ENCODE measurements at places on chromosomes 11 and 22. TPM values are rescaled to one million over a fixed set of nuclear protein-coding genes. Genes with fewer than 3 reads are reported as not detected.

Gene CARD18
- not detected for total RNA-seq

Gene PANX3
- not detected for total RNA-seq

Gene RTN4RL2
- total RNA-seq = not detected

Gene BAIAP2L2
- total RNA-seq = 1.1 TPM

Gene RIMBP3B
- total RNA-seq = 0.07 TPM

GRCh38 chr11:68735125-68735524 is 16.2 kb downstream of the TESMIN start:
- DNase-seq = no peak

DNA sequence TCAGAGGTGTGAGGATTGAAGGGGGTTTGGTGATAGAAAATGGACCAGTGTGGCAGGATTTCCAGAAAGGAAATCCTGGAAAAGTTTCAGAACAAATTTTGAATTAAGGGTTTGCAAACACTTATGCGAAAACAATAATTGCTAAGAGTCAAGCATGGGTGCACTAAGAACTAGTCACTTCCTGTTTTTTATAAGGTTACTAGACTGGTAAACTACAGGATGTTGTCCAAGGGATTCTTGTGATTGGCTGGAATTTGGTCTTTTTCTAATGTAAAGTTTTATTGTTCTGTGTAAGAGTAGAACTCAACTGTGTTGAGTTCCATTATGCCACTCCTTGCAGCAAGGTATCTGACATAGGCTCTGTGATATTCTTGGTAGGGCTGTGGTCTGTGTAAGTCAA is 54.1 kb downstream of the LIF start:
- DNase-seq = no peak

GRCh38 chr11:107928046-107928766 is at the start of gene RAB39A:
Gene RAB39A (plus strand): TSS chr11:107928448. CDS start chr11:107928569, 121 bp downstream.
- peak; percentile 83 for DNase-seq

DNA sequence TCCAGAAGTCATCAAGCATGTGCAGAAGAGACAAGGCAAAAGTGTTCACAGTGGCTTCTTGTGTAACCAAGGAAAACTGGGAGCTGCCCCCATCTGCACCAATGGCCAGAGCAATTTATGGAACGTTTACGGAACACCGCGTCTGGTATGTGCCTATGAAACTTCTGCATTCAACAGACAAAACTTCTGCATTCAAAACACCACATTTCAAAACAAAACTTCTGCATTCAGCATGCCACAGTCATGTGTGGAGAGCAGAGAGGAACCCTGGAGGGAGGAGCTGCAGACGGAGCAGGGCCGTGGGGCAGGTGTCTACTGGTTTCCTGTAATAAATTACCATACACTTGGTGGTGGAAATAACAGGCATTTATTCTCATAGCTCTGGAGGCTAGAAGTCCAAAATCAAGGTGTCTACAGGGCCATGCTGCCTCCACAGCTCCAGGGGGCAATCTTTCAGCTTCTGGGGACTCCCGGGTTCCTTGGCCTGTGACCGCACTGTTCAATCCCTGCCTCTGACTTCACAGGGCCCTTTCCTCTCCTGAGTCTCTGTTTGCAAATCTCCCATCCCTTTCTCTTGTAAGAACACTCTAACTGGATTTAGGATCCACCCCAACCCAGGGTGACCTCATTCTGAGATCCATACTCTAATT is 32.2 kb downstream of the RPL3 start:
- no peak for DNase-seq

GRCh38 chr11:232783-233565 is 3.2 kb downstream of the SIRT3 start:
- no peak for DNase-seq

DNA sequence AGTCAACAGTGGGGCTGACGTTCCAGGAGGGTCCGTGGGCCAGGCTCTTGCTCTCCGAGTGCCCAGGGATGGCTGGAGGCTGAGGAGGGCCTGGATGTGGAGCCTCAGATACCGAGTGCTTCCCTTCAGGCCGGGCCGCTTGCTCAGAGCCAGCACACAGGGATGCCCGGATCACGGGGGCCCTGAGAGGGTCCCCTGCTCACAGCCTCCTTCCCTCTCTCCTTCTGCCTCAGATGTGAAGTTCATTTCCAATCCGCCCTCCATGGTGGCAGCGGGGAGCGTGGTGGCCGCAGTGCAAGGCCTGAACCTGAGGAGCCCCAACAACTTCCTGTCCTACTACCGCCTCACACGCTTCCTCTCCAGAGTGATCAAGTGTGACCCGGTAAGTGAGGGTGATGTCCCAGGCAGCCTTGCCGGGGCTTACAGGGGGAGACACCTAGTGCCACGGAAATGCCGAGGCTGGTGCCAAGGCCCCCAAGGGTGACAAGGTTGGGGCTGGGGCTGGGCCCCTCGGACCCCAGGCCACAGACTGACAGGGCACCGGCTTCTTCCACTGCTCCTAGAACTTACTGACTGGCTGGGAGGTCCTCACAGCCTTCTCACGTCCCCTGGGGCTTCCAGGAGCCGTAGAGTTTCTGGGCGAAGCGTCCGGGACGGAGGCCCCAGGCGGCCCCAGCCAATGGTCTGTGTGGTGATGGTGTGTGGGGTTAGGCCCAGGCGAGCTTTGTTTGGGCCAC is 7.0 kb downstream of the CCND1 start:
- DNase-seq = no peak

DNA sequence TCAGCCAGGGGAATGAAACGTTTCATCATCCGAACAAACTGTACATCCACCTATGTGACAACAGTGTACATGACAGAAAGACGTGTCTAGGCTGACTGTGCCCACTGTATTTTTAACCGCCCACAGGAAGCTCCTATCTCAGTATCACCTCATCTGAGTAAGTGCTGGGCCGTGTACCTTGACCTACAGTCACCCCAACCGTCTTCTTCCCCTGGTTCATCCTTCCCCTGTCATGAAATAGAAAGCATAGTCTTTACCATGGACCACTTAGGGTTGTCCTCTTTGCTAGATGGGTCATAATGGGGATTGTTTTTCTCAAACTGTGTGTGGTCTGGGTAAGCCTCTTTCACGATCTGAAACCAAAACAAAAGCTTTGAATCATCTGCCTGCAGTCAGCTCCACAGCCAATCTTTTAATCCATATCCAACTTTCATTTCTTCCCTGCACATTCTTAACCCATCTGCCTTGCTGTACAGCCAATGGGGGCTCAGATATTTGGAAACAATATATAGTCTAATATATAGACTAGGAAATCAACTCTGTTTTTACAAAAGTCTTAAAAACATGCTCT is 4.2 kb downstream of the THYN1 start:
- no peak for DNase-seq

DNA sequence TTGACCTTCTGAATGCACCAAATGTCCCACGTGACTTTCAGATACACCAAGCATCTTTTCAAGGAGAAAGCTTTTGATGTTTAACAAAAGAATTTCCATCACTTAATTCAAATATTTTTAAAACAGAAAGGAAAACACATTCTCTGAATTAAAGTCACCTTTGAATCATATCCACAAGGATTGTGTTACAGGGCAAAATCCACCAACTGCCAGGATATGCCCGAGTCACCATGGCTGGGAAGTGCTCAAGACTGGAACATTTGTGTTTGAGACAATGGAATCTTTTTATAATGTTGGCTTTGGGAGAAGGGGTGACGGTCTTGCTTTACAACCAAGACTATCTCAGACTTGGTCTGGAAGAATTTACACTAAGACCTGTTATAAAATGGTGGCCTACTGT is 40.8 kb downstream of the BID start:
- DNase-seq = no peak

- no peak for DNase-seq
These were observed 69.9 kb downstream of the THAP12 start for GRCh38 chr11:76310832-76311595.

DNA sequence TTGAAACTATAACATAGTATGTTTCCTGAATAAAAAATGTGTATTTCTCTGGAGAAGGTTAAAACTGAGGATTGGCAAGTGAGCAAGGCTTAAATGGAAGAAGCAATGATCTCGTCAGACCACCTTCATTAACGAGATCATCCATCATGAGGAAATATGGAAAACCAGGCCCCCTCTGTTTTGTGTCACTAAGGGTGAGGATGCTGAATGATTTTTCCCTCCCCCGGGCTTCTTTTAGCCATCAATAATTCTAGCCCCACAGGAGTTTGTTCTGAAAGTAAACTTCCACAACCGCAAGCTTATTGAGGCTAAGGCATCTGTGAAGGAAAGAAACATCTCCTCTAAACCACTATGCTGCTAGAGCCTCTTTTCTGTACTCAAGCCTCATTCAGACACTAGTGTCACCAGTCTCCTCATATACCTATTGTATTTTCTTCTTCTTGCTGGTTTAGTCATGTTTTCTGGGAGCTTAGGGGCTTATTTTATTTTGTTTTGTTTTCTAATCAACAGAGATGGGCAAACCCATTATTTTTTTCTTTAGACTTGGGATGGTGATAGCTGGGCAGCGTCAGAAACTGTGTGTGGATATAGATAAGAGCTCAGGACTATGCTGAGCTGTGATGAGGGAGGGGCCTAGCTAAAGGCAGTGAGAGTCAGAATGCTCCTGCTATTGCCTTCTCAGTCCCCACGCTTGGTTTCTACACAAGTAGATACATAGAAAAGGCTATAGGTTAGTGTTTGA is 5.8 kb upstream of the HBE1 start:
- DNase-seq = no peak

GRCh38 chr11:123409456-123410217 is 20.4 kb upstream of the GRAMD1B start:
- no peak for DNase-seq

DNA sequence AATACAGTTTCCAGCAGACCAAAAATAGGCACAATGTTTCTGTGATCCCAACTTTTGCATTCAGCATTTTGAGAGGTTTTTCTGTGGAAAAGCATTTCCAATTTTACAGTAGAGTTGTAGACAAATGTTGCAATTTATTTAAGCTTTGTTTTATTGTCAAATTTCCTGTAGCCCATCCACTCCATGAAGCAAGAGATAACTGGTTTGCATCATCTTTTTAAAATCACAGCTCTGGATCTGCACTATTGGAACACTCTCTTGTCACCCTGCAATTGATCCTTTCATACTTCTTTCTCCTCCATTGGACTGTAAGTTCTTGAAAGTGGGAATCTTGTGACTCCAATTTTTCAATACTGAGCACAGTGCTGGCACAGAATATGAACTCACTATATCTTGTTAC is 86.0 kb downstream of the MAML2 start:
- no peak for DNase-seq

- DNase-seq = no peak
These were observed 425.6 kb downstream of the SHANK2 start for GRCh38 chr11:70826541-70827335.

GRCh38 chr11:109770323-109770722 is 322.9 kb upstream of the ZC3H12C start:
- no peak for DNase-seq

DNA sequence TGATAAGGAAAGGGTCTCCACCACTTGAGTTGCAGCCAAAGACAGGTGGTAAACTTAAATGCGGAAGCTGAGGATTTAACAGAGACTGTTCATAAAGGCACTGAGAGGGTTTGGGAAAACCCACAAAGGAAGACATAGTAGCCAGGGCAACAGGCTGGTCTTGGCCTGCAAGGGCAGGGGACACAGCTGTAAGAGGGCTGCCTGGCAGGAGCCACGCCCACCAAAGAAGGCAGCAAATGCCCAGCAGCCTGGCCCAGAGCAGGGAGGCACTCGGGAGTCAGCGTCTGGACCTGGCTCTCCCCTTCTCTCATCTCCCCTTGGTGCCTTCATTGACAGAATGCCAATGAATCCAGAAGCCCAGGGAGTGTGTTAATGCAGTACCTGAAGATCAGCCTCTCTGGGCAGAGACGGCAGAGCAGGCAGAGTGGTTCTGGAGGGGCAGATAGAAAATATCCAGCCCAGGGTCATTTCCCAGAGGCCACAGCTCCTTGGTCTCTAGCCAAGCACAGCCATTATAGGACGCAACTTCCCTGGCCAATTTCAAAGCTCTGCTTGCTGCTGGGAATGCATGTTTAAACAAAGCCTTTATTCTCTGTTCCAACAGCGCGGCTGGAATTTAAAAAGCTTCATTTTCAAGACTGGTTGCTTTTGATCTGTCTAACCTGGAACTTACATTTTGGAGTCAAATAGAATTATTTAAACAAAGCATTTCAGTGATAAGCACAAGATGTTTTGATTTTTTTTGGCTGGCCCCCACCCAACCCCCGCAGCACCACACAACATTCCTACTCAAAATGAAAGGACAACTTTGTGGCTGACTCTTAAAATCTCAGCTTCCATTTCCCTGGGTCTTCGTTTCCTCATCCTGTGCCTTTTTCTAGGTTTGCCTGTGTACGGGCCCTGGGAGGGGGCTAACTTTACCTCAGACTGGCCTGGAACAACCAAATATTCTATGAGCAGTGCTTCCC is 125.6 kb upstream of the LMO1 start:
- no peak for DNase-seq

- no peak for DNase-seq
These were observed 375.0 kb downstream of the ETS1 start for GRCh38 chr11:128212324-128212723.

Measured in activated naive CD4-positive, alpha-beta T cell treated with anti-CD3 and anti-CD28 coated beads, Interleukin-2, amount 50 U/mL, for 72 hours (primary cell).